ENCODE measurements at places on chromosomes 1 and 21.

GRCh38 chr1:34784751-34785221 is 3.8 kb downstream of the GJB3 start:
- no peak for DNase-seq

DNA sequence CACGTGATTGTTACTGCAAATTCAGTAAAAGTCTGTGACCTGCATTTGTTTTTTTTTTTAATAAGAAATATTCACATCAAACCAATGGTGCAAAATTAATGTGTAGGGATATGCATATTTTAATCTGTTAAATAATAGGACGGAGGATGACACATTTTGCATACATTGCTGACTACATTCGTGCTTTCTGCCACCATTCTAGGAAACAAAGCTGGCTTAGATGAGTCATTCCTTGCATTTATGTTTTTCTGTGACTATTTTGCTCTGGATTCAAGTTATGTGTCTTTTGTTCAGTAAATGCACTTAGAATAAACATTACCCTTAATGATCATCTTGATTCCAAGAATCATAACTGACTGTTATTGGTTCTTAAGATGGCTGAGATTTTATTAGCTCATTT is 23.9 kb upstream of the CYYR1 start:
- DNase-seq = no peak

DNA sequence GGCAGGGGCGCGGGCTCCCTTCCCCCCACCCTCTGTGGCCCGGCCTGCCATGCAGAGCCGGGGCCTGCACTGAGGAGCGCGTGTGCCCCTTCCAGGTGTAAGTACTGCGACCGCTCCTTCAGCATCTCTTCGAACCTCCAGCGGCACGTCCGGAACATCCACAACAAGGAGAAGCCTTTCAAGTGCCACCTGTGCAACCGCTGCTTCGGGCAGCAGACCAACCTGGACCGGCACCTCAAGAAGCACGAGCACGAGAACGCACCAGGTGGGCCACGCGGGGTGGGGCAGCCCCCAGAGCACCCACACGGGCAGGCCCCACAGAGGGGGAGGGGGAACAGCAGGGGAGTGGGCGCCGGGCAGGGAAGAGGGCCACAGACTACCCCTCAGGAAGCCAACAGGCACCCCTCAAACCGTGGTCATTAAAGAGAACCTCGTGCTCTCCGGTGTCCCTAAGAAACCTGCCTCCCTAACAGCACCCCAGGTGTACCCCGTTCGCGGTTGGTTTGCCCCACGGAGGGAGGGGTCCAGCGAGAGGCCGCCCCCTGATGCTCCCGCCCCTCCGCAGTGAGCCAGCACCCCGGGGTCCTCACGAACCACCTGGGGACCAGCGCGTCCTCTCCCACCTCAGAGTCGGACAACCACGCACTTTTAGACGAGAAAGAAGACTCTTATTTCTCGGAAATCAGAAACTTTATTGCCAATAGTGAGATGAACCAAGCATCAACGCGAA is 28.8 kb upstream of the ARHGEF16 start:
- no peak for DNase-seq

GRCh38 chr21:41953249-41953830 is 478 bp downstream of the C2CD2 start:
- DNase-seq = no peak

DNA sequence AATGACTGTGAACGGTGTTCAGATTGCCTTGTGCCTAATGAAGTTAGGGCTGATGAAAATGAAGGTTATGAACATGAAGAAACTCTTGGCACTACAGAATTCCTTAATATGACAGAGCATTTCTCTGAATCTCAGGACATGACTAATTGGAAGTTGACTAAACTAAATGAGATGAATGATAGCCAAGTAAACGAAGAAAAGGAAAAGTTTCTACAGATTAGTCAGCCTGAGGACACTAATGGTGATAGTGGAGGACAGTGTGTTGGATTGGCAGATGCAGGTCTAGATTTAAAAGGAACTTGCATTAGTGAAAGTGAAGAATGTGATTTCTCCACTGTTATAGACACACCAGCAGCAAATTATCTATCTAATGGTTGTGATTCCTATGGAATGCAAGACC is 96.6 kb downstream of the ZFYVE9 start:
- DNase-seq = no peak

GRCh38 chr1:59412718-59413326 is 115.9 kb downstream of the FGGY start:
- DNase-seq = no peak

- DNase-seq = no peak
Measured at GRCh38 chr21:28336314-28336713, 656.4 kb downstream of the LTN1 start.

- no peak for DNase-seq
Measured at GRCh38 chr1:6623269-6623965, 1.3 kb upstream of the THAP3 start.

GRCh38 chr1:3292868-3293562 is 161.4 kb upstream of the ARHGEF16 start:
- no peak for DNase-seq

GRCh38 chr1:169086603-169087455 is 19.7 kb upstream of the ATP1B1 start:
- DNase-seq = no peak

DNA sequence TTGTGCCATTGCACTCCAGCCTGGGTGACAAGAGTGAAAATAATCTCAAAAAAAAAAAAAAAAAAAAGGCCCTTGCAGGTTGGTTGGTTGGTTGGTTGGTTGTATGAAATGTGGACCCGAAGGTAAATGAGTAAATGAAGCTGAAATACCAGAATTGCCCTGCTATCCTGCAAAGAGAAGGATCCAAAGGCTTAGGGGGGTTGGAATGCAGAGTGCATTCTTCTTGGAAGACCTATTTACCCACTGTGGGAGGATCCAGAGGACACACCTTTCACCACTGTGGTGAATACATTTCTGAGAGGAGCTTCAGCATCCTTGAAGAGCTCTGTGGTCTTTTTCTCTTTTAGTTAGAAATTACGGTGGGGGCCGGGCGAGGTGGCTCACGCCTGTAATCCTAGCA is 28.7 kb upstream of the EIF4G3 start:
- no peak for DNase-seq

GRCh38 chr1:230270185-230270558 is 156.0 kb downstream of the PGBD5 start:
- DNase-seq = no peak

DNA sequence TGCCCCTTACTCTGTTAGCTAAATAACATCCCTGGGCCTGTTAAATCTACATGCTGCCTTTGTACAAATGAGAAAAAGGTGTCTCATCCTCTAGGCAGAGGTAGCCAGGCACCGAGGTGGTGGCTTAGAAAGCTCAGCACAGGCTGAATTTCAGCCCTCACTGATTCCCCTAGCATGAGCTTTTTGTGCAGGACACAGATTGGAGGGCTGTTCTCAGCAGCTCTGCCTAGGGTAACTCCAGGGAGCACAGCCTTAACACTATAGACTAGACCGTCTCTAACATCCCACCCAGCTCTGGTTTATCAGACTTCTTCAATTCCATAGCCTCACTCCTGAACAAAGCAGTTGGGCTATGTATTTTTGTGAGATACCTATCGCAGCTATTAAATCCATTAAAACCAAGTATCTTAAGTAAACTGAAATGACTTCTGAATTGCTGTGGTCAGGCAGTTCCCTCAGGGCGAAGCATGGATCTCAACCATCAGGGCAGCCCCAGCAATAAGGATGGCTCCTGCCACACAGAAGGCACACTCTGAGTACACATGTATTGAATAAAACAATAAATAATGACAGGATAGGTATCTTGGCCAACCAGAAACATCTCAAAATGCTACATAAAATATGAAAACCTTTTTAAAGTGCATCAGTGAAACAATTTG is 14.8 kb downstream of the S100A6 start:
- DNase-seq = no peak

DNA sequence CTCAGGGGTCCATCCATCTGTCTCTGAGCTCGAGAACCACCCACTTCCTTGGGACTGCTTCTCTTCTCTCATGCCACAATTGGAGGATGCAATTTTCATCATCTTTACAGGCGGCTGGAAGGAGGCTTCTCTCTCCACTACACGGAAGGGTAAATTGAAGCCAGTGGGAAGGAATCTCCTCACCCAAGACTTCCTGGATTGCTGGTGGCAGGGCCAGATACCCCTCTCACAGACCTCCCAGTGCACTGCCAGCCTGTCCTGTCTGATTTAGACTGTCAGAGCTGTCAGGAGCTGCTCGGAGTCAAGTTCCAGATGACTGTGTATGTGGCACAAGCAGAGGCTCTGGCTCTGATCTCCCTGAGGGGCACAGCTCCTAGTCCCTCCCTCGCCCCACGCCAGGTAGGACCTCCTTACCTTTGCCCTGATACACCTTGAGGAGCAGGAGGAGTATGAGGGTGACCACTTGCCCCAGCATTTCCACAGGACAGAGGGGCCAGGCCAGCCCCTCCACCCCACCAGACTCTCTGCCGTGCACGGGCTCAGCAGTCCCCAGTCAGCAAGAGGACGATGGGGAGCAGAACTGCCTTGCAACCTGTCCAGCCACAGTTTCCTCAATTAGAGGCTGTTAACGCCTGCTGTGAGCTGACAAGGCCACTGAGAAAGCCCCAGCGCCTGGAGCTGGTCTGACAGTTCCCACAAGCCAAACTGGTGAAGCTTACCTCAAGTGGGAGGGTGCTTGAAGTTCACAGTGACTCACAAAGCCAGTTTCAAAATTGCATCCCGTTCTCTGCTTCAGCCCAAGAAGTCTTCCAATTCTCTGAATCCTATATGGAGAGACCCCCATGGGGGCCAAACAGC is at the start of gene CD244:
TSS of gene CD244 (minus strand) at position 685 of the 858 bp plus-strand sequence. CDS start at position 475, 210 bp downstream.
- DNase-seq = no peak

GRCh38 chr1:229885568-229886495 is 181.2 kb upstream of the GALNT2 start:
- DNase-seq = no peak

DNA sequence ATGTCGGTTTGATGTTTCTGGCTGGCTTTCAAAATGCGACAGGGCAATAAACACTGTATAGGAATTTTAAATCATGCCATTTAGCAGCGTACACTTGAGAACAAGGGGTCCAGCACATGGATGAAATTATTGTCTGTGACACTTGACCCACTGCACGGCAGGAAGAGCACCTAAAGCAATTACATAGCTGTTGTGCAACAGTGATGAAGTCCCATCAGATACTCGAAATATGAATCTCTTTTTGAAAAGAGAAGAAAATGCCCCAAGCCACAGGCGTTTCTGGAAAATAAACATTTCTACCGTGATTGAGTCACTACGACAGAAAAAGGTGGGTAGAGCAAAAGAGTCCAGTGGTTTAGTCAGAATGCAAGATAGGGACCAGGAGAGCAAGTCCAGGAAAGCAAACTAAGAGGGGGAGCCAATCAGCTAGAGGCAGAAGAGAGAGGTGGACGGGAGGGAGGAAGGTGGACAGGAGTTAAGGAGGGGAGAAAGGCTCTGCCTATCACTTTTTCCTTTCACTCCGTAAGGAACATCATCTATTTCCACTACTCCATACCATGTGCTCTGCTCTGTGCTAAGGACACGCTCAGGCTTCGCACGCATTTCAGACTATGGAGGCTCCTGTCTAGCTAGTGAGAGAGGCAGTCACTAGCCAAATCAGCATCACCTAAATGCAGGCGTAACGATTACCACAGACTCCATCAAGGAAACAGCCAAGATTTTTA is 6.4 kb downstream of the DSCAM start:
- DNase-seq = peak; percentile 64

- DNase-seq = no peak
Measured at GRCh38 chr1:94713472-94714141, 106.5 kb upstream of the SLC44A3 start.

GRCh38 chr1:233480198-233480597 is 133.7 kb upstream of the KCNK1 start:
- no peak for DNase-seq

GRCh38 chr1:184212649-184213314 is 161.3 kb downstream of the TSEN15 start:
- no peak for DNase-seq

- no peak for DNase-seq
Measured at GRCh38 chr1:114232691-114233090, 79.0 kb upstream of the SYT6 start.

- no peak for DNase-seq
Measured at GRCh38 chr21:41831866-41832595, 47.1 kb downstream of the PRDM15 start.

DNA sequence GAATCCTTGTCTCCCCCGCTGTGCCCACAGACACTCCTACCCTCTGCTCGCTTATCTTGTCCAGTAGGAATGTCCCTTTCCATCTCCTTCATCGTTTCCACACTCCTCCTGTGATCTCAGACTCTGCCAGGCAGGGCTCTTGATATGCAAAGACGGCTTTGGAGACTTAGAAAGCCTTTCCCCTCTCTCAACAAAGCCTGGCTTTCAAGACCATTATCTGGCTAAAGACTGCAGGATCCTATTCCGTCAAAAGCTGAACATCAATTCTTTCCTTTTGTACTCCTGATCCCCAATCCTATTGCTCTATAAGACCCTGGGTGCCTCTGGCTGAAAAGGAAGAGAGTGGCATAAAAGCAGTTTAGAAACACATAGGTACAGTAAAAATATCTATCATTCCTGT is 63.9 kb downstream of the SDC3 start:
- DNase-seq = no peak

GRCh38 chr1:17381161-17381560 is 9.2 kb downstream of the PADI6 start:
- DNase-seq = no peak

GRCh38 chr1:46818591-46818990 is 19.7 kb downstream of the CYP4B1 start:
- no peak for DNase-seq

- DNase-seq = no peak
Measured at GRCh38 chr1:56456435-56457101, 122.8 kb downstream of the PLPP3 start.

DNA sequence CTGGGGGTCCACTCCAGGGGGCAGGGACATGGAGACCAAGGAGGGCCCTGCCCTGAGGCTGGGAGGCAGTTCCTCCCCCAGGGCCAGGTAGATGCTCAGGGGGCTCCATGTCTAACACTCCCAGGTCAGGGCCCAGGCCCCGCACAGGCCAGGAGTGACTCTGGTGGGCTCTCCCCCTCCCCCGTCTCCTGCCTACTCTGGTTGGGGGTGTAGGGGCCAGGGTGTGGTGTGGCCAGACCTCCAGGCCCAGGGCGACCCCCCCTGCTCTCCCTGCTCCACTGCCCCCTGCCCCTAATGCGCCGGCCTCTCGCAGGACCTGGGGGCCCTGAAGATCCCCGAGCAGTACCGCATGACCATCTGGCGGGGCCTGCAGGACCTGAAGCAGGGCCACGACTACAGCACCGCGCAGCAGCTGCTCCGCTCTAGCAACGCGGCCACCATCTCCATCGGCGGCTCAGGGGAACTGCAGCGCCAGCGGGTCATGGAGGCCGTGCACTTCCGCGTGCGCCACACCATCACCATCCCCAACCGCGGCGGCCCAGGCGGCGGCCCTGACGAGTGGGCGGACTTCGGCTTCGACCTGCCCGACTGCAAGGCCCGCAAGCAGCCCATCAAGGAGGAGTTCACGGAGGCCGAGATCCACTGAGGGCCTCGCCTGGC is 19.7 kb upstream of the CCDC27 start:
- DNase-seq = no peak

All from DMS79 treated with DMSO at 0.1 percent for 48 hours (cell line).